ENCODE measurements at places on chromosomes 3 and 15.

- DNase-seq: no peak
Measured at GRCh38 chr3:71397046-71397445, 186.5 kb downstream of the FOXP1 start.

DNA sequence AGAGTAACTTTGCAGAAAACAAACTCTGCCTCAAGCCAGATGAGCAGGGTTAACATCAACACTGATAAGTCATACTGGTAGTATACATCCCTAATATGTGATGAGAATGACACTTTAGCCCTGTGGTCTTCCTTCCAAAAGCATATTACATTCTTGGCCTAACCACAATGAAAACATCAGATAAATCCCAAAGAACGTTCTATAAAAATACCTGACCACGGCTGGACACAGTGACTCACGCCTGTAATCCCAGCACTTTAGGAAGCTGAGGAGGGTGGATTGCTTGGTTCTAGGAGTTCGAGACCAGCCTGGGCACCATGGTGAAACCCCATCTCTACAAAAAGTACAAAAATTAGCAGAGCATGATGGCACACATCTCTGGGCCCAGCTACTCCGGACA, 4.7 kb downstream of the TMCC1 start:
- DNase-seq: no peak

DNA sequence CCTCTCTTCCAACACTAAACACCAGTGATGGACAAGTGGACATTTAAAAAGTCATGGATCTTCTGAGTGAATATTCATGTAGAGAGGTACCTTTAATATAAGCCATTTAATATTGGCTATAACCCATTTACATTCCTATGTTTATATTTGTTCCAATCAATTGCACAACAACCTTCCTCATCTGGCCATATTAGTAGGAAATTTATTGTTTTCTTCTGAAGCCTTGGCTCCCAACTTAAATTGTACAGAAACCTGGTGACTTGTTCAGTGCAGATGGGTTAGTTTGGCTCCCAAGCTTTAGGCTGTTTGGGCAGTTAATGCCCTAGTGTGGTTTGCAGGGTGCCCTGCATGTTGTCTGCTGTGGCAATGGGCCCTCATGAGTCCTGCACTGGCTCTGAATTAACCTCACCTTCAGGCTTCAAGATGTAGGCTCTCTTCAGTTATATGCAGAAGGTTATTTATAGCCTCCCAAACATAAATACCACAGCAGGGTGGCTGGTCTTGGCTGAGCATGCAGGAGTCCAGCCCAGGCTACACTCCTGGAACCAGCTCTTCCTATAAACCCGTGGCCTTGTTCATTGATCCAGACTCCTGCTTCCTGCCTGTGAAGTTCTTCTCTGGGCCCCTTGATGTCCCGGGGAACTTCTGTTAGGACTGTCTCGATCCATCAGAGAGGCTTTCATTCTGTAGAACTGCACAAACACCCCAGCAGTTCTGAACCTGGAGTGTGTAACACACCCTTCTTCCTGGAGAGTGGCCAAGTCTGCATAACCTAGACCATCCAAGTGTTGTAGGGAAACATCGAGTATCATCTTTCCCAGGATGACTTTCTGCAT, 57.0 kb downstream of the DUT start:
- no peak for DNase-seq

- no peak for DNase-seq
Measured at GRCh38 chr15:39255760-39256159, 325.1 kb upstream of the THBS1 start.

DNA sequence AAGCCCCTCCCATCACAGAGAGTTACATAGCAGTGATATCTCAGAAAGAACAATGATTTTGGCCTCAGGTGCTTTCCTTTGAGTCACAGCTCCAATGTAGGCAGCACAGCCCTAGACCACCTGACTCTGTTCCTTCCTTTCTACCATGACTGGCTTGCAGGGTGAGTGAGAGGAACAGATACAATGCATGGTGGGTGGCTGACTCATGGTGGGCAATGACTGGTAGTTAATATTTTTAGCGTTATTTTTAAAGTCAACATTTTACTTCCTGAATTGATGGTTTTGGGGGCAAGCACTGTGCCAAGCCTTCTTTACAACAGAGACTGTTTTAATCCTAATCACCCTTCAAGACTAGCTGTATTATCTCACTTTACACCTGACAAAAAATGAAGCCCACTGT, 32.8 kb upstream of the ST3GAL6 start:
- DNase-seq: no peak

DNA sequence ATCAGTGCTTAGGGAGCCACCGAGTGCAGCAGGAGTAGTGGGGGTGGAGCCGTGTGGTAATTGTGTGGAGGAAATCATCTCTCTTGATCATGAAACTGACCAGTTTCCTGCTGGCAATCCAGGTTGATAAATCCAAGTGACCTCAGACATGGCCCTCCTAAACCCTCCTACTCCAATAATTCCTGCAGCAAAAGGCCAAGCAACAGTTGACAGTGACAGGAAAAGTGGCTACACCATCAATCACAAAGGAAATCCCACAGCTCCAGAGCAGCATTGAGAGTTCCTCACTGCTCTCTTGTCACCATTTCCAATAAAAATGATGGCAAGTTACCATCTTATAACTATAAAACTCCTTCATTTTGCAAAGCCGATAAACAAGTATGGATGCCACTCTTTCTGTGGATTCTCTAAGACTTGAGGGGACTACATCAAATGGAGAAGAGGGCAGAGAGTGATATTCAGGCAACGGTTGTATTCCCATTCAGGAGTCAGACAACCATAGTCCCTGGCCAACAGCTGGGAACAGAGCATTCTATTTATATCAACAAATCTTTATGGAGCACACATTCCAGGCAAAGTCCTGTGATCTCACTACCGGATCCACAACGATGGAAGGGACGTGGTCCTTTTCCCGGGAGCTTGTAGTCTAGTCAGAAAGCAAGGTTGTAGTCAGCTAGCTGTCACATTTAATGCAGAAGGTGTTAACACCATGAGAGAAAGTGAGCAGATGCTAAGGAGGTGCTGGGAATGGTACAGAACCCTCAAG, 312.5 kb upstream of the CTNNB1 start:
- no peak for DNase-seq

DNA sequence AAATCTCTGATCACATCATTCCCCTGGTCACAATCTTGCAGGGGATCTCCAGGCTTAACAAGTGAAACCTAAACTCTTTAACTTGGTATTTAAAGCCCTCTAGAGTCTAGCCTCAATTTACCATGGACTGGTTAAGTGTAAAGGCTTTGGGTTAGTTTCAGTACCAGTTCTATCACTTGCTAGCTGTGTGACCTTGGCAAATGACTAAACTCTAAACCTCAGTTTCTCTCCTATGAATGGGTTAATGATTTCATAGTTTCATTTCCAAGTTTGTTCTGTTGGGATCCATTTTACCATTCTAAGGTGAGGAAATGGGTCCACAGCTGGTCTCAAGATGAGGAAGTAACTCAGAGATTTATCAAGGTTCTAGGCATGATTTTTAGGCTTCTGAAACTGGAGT, 38.8 kb upstream of the TIMP4 start:
- no peak for DNase-seq

DNA sequence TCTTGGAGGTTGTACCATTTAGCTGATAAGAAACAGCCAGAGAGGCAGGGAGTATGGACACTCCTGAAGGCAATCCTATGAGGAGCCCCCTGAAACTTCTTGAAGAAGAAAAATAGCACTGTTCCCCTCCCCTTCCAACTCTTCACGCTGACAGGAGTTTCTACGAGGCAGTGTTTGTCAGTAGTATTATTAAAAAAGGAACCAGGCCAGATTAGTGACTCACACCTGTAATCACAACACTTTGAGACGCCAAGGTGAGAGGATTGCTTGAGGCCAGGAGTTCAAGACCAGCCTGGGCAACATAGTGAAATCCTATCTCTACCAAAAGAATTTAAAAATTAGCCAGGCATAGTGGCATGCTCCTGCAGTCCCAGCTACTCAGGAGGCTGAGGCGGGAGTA, 38.7 kb downstream of the WWTR1 start:
- DNase-seq: no peak

GRCh38 chr3:28575100-28575745, 226.6 kb upstream of the AZI2 start:
- peak; percentile 65 for DNase-seq

DNA sequence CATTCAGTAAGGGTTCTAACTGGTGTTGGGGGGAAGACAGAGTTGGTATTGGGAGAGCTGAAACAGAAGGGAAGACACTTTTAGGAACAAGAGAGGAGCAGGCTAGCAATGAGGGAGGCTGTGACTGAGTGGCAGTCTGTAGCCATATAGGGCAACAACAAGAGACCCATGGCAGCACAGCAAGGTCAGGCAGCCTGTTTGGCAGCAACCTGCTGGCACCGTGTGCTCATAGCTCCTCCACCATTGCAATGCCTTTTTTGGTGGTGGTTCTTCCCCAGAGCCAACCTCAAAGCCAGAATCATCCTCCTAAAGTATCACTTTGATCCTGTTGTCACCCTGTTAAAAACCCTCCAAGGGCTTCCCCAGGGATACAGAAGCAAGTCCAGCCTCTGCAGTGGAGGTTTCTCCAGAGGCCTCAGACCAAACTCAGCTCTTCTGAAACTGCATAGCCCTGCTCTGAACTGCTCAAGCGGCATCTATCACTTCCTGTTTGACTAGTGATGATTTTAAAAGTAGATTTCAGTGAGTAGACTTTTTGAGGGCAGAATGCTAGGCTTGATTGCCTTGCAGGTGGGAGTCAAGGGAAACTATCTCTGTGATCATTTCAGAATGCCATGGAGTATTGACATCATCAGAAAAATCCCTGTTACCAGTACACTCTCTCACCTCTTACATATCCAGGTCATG, 176.9 kb downstream of the STAC start:
- no peak for DNase-seq

- no peak for DNase-seq
Measured at GRCh38 chr3:129890125-129890524, 3.4 kb downstream of the TMCC1 start.

DNA sequence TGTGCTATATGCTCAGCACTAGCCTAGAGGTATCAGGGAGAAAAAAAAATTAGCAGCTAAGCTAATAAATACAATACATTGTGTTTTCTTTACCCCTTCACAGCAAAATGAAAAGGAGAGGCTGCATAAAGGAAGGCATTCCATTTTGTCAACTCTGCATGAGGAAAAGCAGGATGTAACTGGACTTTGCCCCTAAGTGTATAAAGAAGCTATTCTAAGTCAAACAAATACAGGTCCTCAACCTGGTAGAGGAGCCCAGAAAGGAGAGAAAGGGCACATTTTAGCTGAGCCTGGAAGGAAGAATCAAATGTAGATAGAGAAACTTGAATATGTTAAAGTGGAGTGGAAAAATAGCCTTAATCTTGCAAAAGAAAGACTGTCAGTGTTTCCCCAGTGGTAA, 89.0 kb upstream of the SPRED1 start:
- DNase-seq: no peak

DNA sequence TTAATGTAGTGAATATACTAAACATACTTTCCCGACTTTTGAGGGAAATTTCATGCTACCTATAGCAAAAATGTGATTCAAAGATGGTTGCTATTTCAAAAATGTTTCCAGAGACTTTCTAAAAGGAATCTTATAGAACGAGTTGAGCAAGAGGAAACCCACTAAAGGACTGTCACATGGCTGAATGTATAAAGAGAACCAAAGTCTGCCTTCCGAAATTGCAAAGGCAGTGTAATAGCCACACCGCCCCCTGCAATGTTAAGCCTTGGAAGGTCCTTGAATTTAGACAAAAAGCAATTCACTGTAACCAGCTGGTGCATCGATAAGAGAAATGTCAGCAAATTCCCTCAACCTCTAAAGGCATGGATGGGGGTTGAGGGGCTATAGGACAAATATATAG, 142.8 kb downstream of the CHL1 start:
- no peak for DNase-seq

DNA sequence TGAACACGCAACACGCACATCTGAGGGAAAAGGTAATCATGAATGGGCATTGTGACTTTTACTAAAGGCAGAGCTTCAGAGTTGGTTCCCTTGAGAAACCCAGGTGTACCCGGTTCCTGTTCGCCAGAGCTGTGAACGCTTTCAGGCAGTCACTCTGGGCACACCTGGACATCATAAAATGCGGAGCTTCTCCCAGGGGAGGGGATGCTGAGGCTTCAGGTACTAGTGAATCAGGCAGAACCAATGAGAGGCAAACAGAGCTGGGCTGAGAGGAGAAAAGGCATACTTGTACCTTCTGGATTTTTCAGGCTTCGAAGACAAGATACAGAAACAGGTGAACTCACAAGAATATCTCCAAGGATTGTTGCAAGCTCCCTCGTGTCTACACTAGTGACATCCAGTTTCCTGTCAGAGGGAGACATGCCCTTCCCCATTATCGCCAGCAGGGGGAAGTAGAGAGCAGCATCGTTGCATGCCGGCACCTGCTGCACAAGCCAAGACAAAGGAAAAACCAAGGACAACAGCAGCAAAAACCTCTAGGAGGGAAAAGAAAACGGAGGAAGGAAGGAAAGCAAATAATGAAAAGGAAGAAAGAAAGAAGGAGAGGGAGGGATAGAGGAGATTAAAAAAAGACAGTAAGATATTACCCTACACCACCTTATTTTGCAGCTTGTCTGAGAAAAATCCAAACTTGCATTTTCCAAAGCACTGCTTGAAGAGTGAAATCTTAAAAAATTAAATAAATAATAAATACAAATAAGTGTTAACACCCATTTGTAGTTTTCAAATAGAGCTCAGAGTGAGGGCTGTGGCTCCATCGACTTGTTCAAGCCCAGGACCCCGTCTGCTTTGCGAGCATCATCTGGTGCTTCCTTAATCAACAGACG, 2.0 kb downstream of the AHSG start:
- peak; percentile 82 for DNase-seq
